ENCODE measurements at places on chromosomes 16 and 17. TPM values are rescaled to one million over a fixed set of nuclear protein-coding genes. Genes with fewer than 3 reads are reported as not detected.

Gene SLC5A11
- not detected for total RNA-seq

Gene SPEM3
- total RNA-seq, result not detected

Gene TBX2
- total RNA-seq, result 0.23 TPM

Gene ARL17B
- total RNA-seq, result 9.5 TPM

Gene IGFALS
- not detected for total RNA-seq

Gene KCNAB3
- total RNA-seq, result 1.6 TPM

Gene CFAP52
- total RNA-seq, result not detected

Gene SAMD14
- total RNA-seq, result 82.0 TPM

Gene CLEC19A
- total RNA-seq, result not detected

Gene GUCY2D
- total RNA-seq, result not detected

Gene EME2
- 25.4 TPM for total RNA-seq

Gene RNF222
- total RNA-seq, result not detected

Gene EVI2B
- total RNA-seq, result not detected

Gene PROCA1
- total RNA-seq, result 12.0 TPM

Gene POLR3K
- total RNA-seq, result 11.9 TPM

Gene TMC5
- total RNA-seq, result 0.69 TPM

Gene SNN
- total RNA-seq, result 163 TPM

Gene GAST
- not detected for total RNA-seq

Gene KRT33B
- not detected for total RNA-seq

Gene NEUROD2
- total RNA-seq, result not detected

Gene DPEP3
- total RNA-seq, result not detected

Gene C16orf96
- 0.54 TPM for total RNA-seq

Gene CMTM1
- 8.3 TPM for total RNA-seq
